ENCODE measurements at places on chromosomes 2 and 18. TPM values are rescaled to one million over a fixed set of nuclear protein-coding genes. Genes with fewer than 3 reads are reported as not detected.

GRCh38 chr2:205527801-205528200, 154.5 kb upstream of the NRP2 start:
- DNase-seq: no peak

- no peak for DNase-seq
Observed at GRCh38 chr2:150572194-150572766, 84.8 kb upstream of the RND3 start.

GRCh38 chr18:46297124-46297523, 192.9 kb downstream of the HAUS1 start:
- DNase-seq: no peak

GRCh38 chr18:38698088-38698487, 1132.5 kb upstream of the CELF4 start:
- DNase-seq: no peak

DNA sequence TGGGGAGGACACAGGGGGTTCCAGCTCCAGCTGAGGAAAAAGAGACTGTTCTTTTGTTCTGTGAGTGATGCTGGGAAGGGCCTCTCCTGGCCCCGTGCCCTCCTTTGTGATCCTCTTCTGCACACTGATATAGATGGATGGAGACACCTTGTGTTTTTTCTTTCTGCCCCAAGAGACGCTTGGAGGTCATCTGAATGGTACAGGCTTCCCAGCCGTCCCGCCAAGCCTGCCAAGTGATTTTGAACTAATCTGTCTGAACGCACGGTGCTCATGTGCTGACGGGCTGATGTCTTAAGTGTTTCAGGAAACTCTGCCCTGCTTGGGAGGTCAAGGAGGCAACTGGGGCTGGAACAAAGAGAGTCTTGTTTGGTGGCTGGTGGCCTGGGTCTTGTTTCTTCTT, 57.5 kb downstream of the KIF5C start:
- no peak for DNase-seq

GRCh38 chr18:69725855-69726508, 221.7 kb downstream of the CD226 start:
- DNase-seq: no peak

DNA sequence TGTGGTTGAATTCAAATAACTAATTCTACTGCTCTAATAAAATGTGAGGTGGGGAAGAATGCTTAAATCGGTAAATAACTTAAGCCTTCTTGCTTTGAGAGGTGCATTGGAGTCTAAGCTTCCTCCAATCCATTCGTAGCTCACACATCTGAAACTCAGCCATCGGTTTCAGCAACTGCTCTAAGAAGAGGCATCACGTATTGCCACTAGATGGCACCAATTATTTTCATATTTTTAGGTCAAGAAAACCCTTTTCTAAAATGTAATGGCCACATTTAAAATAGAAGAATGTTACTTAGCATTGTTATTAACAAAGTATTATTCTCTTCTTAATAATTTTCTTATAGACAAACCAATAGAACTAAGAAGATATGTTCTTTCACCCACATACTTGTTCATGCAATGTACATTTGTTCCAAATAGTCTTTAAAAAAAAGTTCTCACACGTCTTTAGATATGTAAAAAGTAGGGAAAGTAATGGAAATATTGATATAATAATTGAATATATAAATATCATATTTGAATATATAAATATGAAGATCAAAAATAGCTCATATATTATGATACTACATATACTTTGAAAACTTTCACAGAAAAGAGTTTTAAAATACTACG, 229.8 kb downstream of the CCDC178 start:
- DNase-seq: no peak

Gene WNT10A
- 1.9 TPM for total RNA-seq

Gene ZEB2
- 19.6 TPM for total RNA-seq

Gene SNED1
- total RNA-seq: 14.5 TPM

Measured in activated naive CD8-positive, alpha-beta T cell treated with anti-CD3 and anti-CD28 coated beads, Interleukin-2, amount 10 ng/mL, durations not matched to agents 7 days and 5 days (primary cell).